Neuronal stem cell (in vitro differentiated cells): ENCODE measurements at places on chromosomes 5 and 9.

- DNase-seq, result no peak
These were observed 158.8 kb downstream of the C9orf152 start for GRCh38 chr9:110048976-110049698.

DNA sequence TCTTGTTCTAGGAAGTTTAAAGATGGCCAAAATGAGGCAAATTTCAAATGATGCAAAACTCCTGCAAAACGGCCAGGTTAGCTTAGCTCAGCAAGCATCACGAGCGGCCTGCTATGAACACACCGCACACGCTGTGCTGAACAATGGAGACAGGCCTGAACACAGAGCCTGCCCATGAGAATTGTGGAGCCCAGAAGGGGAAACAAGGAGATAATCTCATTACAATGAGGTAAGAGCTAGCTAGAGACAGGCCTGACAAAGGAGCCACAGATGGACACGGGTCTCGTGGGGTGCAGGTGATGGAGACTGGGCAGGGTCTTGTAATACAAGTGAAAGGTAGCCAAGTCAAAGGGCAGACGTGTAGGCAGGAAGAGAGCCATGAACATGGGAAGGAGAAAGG, 50.2 kb downstream of the PSMB7 start:
- DNase-seq, result peak; percentile 36

GRCh38 chr5:124748687-124749594, 2.5 kb upstream of the ZNF608 start:
- peak; percentile 83 for DNase-seq

DNA sequence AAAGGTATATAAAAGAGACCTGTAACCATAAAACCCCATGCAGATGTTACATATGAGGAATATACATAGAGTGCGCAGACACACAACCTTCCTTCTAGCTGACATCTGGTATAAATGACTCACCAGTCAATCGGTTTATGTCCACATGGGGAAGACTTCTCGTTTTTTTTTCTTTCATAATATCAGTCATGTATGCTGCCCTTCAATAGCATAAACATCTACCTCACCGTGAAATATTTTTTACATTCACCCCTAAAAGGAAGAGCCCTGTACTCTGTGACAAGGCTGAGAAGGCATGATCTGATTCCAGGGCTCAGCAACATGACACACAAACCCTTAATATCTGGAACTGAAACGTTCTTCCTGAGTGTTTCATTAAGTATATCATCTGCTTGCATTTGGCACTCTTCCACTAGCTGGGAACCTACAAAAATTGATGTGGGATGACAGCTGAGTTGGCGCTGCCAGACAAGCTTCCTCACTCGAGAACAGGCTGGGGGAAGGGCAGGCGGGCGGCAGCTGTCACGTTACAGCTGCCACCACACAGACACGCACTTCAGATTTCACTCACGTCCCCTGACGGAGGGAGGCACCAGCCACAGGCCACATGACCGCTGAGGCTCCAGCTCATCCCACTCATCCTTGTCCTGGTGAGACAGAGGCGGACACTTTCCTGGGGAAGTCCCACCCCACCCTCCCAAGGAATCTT, 74.2 kb downstream of the SHB start:
- no peak for DNase-seq

GRCh38 chr9:129218272-129218625, 40.2 kb upstream of the IER5L start:
- no peak for DNase-seq

DNA sequence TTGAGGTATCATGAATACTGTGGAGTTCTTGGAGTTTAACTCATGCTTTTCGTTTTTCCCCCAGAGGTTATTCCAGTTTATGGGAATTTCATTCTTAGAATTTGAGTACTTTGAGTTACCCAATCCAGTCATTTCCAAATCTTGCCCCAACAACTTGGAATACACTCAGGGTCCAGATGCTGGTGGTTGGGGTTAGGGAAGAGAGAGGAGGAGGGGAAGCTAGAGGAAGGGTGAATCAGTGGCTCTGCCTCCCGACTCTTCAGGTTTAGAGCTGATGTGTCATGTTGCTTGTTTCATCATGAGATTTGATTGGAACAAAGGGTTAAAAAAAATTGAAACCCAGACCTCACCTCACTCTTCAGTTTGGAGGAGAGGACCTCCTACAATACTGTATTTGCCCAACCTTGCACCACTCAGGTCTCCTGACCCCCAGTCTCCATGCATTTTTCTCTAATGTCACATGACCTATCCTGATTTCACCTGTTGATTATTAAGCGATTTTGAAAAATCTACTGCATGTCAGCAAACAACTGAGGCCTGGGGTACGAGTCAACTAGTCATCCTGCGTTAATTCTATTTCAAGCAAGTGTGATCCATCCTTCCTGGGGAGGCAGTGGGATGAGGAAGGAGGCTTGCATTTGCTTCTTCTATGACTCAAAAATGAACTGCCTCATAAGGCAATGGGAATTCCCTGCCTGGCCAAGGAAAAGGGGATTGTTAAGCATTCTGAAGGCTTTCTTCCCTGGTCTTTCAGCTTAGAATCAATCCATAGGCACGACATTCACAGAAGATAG, 6.2 kb upstream of the SLC1A3 start:
- no peak for DNase-seq
